ENCODE measurements at places on chromosomes 11 and 22. TPM values are rescaled to one million over a fixed set of nuclear protein-coding genes. Genes with fewer than 3 reads are reported as not detected.

FAM180B gene
- total RNA-seq = not detected

DDI1 gene
- not detected for total RNA-seq

PGA5 gene
- total RNA-seq = not detected

GRK3 gene
- 3.4 TPM for total RNA-seq

TCN1 gene
- total RNA-seq = 0.45 TPM

ZNF280A gene
- 2.8 TPM for total RNA-seq

CRYBA4 gene
- total RNA-seq = not detected

PRODH gene
- total RNA-seq = 0.55 TPM

TRPM5 gene
- not detected for total RNA-seq

SYCE3 gene
- 0.34 TPM for total RNA-seq

GGTLC3 gene
- total RNA-seq = not detected

PNPLA3 gene
- 0.80 TPM for total RNA-seq

MN1 gene
- 3.0 TPM for total RNA-seq

DEFB131B gene
- total RNA-seq = not detected

KCNJ4 gene
- 0.14 TPM for total RNA-seq

TMEM132A gene
- total RNA-seq = 168 TPM

CEP126 gene
- total RNA-seq = 1.9 TPM

RSF1 gene
- total RNA-seq = 18.0 TPM

SYNGR1 gene
- total RNA-seq = 13.2 TPM

KCNK7 gene
- total RNA-seq = 0.27 TPM

OR52I1 gene
- total RNA-seq = not detected

MISFA gene
- total RNA-seq = 1.9 TPM

CCDC86 gene
- 113 TPM for total RNA-seq

GRIK4 gene
- total RNA-seq = not detected

LARGE1 gene
- total RNA-seq = 4.4 TPM

SPTY2D1 gene
- total RNA-seq = 23.0 TPM

MRGPRE gene
- 0.10 TPM for total RNA-seq

SCN4B gene
- 0.06 TPM for total RNA-seq

POU2F3 gene
- not detected for total RNA-seq

LGR4 gene
- 52.4 TPM for total RNA-seq

FXYD2 gene
- 16.3 TPM for total RNA-seq

PLAAT5 gene
- total RNA-seq = not detected

LDHAL6A gene
- not detected for total RNA-seq

APOBEC3F gene
- 2.1 TPM for total RNA-seq

RBMXL2 gene
- not detected for total RNA-seq

DAGLA gene
- total RNA-seq = 5.9 TPM

SVIP gene
- 7.6 TPM for total RNA-seq

MPZL3 gene
- total RNA-seq = 0.35 TPM
